ENCODE measurements at places on chromosomes 12 and 14.

GRCh38 chr14:75636100-75636692, 24.5 kb downstream of the ERG28 start:
- no peak for DNase-seq

DNA sequence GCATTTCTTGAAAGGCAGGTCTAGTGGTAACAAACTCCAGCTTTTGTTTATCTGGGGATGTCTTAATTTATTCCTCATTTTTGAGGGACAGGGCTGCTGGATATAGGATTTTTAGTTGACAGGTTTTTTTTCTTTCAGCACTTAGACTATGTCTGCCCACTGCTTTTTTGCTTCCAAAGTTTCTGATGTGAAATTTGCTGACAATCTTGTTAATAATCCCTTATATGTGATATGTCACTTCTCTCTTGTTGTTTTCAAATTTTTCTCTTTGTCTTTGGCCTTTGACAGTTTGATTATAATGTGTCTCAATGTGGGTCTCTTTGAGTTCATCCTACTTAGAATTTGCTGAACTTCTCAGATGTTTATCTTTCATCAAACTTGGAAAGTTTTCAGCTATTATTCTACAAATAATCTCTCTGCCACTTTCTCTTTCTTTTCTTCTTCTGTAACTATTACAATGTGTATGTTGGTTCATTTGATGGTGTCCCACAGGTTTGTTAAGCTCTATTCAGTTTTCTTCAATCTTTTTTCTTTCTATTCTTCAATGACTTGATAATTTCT, 9.8 kb downstream of the ATL1 start:
- no peak for DNase-seq

- DNase-seq = no peak
These were observed 213.0 kb downstream of the ADGRD1 start for GRCh38 chr12:131166717-131167116.

- peak; percentile 90 for DNase-seq
These were observed 49.1 kb downstream of the NCOR2 start for GRCh38 chr12:124518051-124518932.

DNA sequence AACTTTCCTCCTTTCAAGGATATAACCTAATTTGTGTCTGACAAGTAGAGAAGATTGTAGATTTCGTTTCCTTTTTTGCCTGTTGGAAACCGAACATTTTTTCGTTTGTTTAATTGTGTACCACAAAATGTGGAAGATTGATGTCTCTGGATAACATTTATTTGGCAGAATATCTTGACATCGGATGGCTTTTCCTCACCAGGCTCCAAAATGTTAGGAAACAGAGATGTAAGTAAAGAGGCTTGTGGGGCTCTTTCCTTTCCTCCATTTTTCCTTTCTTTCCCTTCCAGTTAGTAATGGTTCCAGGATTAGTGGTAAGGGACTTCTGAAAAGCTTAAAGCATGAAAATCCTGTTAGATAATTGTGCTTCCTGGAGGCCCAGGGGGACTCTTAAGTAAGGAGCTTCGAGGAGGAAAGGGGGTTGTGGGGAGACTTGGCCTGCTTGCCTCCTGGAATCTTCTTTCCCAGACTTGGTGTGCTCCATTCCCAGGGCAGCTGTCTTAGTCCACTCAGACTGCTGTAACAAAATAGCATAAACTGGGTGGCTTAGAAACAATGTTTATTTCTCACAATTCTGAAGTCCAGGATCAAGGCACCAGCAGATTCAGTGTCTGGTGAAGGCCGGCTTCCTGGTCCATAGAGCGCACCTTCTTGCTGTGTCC, 243.1 kb upstream of the PWP1 start:
- DNase-seq = no peak

GRCh38 chr12:124286414-124286813, 8.5 kb upstream of the RFLNA start:
- peak; percentile 10 for DNase-seq

- no peak for DNase-seq
These were observed 413 bp upstream of the ALX1 start for GRCh38 chr12:85279449-85280164.

DNA sequence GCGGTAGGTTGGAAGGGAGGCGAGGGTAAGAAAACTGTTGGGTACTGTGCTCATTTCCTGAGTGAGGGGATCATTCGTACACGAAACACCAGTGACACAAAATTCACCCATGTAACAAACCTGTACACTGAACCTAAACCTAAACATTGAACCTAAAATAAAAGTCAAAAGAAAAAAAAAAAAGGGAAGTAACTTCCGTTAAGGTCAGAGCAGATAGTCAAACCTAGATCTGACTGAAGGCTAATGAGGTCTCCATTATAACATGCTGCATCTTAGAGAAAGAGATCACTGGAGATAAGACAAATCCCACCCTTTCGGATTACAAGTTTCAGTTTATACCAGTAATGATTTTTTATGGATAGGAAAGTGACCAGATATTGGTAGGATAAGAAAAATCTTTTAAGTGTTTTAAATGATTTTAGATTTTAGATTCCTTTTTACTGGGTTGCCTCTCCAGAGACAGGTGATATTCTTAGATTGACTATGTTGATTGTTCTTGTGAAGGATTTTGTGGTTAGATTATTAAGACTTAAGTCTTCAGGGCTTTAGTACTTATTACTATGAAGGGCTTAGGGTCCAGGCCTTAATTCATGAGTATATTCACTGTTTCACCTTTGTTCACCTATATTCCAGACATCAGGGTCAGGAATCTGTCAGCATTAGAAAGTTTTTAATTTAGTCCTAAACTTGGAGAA, 11.2 kb upstream of the NCKAP1L start:
- no peak for DNase-seq

DNA sequence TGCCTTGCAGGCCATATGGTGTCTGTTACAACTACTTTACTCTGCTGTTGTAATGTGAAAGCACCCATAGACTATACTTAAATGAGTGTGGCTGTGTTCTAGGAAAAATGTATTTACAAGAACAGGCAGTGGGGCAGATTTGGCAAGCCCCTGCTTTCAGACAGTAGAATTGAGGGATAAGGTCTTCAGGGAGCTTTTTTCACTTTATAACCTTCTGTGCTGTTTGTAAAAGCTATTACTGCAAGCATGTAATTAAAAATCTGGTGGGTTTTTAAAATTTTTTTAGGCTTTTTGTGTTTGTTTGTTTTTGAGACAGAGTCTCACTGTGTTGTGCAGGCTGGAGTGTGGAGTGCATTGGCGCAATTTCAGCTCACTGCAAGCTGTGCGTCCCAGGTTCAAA, 73.9 kb downstream of the VEZT start:
- no peak for DNase-seq

DNA sequence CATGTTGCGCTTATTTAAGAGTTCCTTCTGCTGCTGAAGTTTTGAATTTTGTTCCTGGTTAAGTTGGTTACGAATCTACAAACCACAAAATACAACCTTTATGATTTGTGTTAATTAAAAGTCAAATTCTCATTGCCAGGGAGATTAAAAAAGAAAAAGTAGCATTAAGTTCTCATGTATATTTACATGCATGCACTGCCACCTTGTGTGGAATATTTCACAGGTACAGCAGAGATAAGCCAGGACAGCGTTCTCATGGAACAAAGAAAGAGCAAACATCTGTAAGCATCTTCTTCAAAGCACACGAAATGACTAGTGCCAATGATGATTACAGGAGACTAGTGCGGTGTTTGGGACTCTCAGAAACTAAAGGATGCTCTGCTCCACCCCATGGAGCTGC, 34.2 kb downstream of the ZFYVE21 start:
- DNase-seq = no peak

- DNase-seq = no peak
These were observed 38.1 kb upstream of the SLC2A13 start for GRCh38 chr12:40144023-40144422.

DNA sequence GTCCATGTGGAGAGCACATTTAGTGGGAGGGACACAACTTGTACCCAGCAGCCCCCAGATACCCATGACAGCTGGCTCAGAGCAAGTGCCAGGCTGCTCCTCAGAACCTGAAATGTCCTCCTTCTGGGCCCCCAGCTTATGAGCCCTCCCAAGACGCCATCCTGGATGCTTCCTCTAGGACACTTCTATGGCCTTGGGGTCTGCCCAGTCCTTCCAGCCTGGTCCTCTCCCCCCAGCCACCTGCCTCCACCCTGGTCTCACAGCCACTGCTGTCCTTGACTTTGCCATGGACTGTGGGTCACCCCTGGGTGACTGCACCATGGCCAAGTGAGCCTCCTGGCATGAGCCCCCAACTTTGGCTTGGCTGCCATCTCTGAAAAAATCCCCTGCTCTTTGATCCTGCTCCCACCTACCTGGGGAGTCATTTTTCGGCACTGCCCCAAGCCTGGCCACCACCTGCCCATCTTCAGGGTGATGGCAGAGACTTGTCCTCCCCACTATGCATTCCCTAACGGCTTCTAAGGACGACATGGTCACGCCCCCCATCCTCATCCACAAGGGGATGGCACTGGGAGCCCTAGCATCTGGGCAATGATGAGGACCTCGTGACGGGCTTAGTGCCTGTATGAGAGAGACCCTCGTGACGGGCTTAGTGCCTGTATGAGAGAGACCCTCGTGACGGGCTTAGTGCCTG, 323.7 kb downstream of the TMEM121 start:
- DNase-seq = no peak

GRCh38 chr14:92463141-92463540, 50.4 kb upstream of the RIN3 start:
- no peak for DNase-seq

GRCh38 chr14:58752771-58753201, 115.0 kb downstream of the DACT1 start:
- DNase-seq = no peak

DNA sequence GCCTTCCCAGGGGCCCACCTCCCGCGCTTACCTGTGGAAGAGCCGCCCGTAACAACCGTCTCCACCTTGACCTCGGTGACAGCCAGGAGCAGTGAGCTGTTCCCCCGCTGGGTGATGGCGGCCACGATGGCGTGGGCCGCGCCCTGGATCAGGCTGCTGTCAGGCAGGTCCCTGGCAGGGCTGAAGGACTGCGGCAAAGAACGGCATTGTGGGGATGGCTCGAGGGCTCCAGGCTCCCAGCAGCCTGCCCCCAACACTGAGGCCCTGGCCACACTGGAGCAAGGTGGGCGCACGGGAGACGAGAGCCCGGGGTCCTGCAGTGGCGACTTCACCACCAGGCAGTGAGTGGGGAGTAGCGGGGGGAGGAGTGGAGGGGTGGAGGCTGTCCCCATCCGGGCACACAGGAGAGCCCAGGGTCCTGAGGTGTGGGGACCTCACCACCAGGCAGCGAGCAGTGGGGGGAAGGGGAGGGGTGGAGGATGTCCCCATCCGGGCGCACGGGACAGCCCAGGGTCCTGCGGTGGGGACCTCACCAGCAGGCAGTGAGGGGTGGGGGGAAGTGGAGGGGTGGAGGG, 25.0 kb downstream of the JAG2 start:
- DNase-seq = no peak

DNA sequence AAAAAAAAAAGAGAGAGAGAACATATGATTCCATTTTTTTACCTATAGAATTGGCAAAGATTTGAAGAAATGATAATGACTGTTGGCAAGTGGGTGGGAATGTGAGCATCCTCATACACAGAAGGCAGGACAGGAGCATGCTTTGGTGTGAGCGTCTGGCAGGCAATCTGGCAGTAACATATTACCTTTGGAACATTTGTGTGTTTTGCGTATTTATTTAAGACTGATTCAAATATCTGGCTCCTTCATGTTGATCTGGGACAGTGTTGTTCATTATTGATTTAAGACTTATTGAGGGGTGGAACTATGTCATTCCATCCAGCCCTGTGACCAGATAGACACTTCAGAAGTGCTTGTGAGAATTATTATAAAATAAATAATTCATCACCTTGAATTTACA, 53.1 kb downstream of the PPP1R36 start:
- DNase-seq = no peak

GRCh38 chr14:77985211-77985615, 185.0 kb upstream of the NRXN3 start:
- no peak for DNase-seq

- DNase-seq = peak; percentile 24
These were observed 1.3 kb downstream of the DCAF5 start for GRCh38 chr14:69151458-69152180.

- DNase-seq = no peak
These were observed 5.5 kb upstream of the TMEM132D start for GRCh38 chr12:129909051-129910020.

DNA sequence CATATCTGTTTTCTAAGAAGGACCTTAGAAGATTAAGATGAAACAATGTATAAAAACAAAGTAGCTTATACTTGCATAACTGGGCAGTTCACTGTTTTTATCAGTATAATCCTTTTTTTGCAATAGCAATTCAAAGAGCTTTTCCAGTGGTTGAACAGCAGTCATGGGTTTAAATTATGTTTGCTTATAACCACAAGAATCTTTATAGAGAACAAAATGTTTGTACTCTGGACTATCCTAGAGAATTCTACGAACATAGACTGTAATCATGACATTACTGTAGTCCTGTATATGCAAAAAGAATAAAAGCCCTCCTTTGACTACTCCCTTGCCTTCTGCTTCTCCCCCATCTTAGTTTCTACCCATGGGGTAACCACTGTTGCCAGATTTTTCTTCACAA, 5.7 kb downstream of the FAM177A1 start:
- DNase-seq = no peak

DNA sequence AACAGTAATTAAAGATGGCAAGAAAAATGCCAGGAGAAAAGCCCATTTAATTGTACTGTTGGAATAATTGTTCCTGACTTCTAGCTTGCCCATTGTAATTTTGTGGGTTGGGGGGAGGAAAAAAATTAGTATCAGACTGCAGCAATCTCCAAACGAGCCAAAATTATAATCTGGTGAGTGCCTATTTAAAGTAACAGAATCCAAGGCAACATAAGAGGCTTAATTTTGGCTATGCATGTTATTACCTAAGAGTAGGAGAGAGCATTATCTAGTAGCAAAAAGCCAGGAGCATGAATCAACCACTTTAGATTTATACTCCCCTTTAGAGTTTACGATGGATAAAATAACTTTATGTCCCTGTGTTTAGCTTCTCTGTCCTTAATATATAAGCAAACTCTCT, 14.6 kb upstream of the DENND5B start:
- no peak for DNase-seq

GRCh38 chr12:80986224-80986623, 48.5 kb upstream of the LIN7A start:
- no peak for DNase-seq

- no peak for DNase-seq
These were observed 59.4 kb downstream of the HELB start for GRCh38 chr12:66361703-66362102.

DNA sequence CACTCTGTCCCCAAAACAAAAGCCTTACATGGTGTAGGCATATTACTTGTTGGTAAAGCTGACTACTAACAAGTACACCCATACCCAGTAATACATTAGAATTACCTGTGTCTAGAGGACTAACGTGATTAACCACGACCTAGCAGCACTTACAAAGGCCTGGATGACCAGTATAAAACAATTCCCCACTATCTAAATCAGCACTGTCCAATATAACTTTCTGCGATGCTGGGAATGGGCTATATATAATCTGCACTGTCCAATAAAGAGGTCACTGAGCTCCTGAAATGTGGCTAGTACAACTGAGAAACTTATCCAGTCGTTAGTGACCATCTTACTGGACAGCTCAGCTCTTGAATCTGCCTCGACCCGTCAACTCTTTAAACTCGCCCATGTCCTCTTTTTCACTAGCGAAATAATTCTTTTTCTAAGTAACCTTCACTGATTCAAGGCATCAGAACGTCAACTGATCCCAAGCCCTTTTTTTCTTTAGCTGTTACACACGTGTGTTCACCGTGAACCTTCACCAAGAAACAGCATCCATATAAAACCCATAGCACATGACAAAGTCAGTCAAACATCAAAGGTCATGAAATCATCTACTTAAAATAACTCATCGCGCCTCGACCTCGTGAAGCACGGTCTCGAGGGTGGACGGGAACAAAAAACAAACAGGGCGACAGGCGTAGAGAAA, 905 bp upstream of the CIPC start:
- no peak for DNase-seq
